HFFc6 (cell line): ENCODE measurements at places on chromosomes 6 and 20. TPM values are rescaled to one million over a fixed set of nuclear protein-coding genes. Genes with fewer than 3 reads are reported as not detected.

Gene LST1
- not detected in 3 replicates for total RNA-seq

DNA sequence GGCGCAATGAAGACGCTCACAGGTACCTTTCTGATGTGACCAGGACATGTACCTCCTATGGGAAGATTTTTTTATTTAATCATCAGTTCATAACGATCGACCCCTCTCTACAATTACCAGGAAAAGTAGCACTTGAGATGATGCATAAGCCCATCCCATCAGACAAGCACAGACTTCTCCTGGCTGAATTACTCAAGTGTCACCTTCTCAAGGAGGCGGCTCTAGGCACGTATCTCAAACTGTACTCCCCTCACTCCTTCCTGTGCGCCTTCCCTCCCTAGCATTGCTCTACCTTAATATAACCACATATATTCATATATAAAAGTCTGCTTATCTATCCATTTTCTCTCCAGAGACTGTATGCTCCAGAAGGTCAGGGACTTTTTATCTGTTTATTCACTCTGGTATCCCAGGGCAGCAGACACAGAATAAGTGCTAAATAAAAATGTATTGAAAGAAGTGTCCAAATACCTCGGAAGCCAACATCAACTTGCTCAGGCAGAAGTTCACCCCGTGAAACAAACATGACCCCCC is 71.5 kb downstream of the CNKSR3 start:
- no peak for DNase-seq

GRCh38 chr20:2729251-2729713 is 36.7 kb downstream of the EBF4 start:
- DNase-seq = no peak

DNA sequence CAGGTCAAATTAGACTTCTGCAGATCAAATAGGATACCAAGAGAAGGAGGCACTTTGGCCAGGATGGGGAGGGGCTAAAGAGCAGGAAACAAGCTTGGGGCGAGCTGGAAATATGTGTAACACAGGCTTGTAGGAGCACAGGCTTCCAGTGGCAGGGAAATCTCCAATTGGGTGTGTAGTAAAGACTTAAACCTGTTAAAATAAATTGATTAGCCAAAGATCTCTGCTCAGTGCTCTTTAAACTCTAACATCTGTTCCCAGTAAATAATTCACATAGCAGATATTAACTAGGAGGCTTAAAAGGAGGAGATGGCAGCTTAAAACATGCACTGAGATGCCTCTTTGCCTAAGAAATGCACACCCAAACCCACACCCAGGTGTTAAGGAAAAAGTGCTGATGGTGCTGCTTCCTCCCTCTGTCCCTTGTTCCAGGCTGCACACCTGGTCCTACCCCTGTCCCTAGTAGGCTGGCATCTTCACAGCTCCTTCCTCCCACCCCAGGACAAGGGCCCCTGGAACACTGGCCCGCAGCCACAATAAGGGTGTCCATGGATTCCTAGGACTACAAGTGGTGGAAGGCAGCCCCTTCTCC is 93.5 kb upstream of the MLN start:
- no peak for DNase-seq

- DNase-seq = no peak
Observed at GRCh38 chr6:56689114-56689513, 46.4 kb upstream of the DST start.

Gene FABP7
- not detected in 2 replicates for total RNA-seq

DNA sequence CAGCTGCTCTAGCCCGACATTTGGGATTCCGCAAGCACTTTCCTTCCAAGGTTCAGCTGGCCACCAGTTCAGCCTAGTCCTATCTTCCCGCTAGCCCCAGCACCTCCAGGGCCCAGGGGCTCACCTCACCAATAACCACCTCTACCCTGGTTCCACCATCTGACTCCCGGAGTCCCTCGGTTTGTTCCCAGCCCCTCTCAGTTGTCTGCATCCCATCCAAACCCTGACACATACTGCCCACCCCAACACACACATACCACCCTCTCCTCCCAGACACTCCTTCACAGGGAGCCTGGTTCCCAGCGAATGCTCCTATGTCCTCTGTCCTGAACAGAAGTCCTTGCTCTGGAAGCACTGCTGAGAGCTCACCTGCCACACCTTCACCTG is 418 bp downstream of the TNXB start:
- no peak for DNase-seq

Gene TAGAP
- total RNA-seq = not detected in 2 replicates

DNA sequence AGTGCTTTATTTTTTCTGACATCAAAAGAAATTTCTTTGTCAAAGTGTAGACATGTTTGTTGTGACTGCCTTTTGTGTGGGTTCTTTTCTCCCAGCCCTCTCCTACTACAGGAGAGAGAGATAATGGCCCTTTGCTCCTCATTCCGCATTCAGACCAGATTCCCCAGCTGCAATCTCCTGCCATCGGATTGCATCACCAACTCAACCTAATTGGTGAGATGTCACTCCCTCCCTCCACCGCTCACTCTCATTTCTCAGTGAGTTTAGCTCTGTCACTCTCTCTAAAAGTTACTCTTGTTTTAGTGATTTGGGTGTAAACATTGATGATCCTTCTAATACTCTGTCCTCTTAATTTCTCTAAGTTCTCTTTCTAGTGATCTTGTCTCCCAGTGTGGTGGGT is 22.7 kb downstream of the UTRN start:
- no peak for DNase-seq

- DNase-seq = no peak
Observed at GRCh38 chr20:52817511-52817910, 154.6 kb upstream of the TSHZ2 start.

Gene HINT3
- total RNA-seq = 12.7 to 13.9 TPM (median 12.8 TPM) in 3 replicates

GRCh38 chr20:41424011-41424410 is 57.4 kb upstream of the EMILIN3 start:
- DNase-seq = no peak

DNA sequence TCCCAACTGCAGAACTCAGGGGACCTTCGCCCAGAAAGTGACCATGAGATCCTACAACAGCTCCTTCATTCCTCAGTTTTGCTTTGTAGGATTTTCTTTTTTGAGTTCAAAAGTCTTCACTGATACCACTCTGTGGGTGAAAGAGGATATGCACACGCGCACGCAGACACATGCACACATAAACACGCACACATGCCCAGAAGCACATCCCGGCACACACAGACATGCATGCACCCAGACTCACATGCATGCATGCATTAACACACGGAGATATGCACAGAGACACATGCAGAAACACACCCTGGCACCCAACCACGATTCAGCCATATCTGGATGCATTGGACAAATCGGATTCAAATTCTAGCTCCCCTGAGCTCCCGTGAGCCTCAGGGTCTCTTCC is 36.4 kb downstream of the ANKRD60 start:
- DNase-seq = no peak

Gene MUC21
- not detected in 3 replicates for total RNA-seq

DNA sequence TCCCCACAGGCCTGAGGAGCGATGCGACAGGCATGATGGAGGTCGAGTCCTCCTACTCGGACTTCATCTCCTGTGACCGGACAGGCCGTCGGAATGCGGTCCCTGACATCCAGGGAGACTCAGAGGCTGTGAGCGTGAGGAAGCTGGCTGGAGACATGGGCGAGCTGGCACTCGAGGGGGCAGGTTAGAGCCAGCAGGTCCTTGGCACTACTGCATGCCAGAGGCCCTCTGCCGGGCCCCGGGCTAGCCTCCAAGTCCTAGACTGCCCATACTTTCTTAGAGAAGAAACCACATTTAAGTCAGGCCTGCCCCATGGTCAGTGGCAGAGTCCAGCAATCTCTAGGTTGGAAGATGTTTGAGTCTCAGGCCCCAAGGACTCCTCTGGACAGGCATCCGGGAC is 32.1 kb downstream of the PKIG start:
- no peak for DNase-seq

DNA sequence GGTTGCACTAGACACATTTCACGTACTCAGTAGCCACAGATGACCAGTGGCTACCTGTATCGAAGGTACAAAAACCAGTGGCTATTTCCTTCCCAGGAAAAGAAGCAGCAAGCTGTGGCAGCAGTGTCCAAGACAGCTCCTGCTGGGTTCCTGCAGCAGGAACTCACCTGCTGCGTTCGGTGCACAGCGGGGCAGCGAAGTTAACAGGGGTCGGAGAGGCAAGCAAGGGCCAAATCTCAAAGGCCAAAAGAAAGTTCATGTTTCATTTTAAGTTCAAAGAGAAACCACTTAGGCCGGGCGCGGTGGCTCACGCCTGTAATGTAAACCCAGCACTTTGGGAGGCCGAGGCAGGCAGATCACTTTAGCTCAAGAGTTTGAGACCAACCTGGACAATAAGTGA is 26.9 kb downstream of the ASIP start:
- DNase-seq = no peak

Gene SLC32A1
- not detected in 3 replicates for total RNA-seq

DNA sequence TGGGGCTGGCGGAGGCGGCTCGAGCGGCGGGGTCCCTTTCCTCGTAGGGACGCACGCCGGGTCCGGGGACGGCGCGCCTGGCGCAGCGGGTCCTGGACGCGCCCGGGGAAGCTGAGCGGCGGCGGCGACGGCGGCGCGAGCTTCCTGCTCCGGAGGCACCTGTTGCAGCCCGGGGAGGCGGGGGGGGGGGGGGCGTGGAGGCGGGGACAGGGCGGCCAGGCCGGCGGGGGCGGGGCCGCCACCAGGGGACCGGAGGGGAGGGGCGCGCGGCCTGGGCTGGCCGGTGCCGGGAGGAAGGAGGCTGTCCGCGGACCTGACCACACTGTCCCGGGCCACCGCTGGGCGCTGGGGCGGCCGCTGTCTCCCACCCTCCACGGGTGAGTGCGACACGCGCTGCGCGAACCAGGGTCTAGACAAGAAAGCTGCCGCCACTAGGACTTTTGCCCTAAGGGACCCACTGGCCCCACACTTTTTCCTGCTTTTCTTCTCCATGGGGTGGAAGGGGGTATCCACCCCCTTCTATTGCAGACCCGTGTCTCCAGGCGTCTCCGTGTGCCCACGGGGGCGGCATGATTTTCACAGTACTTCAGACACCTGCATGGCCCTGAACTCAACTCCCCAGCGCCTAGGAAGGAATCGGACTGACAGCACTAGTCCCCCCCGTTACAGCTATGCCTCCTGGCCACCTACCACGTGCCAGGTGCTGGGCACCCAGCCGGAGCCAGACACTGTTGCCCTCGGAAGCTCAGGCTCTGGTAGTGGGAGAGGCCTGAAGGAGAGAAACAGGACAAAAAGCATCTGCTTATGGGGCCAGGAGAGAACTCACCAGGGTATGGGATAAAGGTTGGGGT is at the start of gene NFATC2:
Gene NFATC2, minus strand, starts transcription at position 149 of the 851 bp plus-strand sequence. CDS start 220 bp downstream, outside the sequence.
- no peak for DNase-seq

Gene ANKRD66
- not detected in 2 replicates for total RNA-seq

DNA sequence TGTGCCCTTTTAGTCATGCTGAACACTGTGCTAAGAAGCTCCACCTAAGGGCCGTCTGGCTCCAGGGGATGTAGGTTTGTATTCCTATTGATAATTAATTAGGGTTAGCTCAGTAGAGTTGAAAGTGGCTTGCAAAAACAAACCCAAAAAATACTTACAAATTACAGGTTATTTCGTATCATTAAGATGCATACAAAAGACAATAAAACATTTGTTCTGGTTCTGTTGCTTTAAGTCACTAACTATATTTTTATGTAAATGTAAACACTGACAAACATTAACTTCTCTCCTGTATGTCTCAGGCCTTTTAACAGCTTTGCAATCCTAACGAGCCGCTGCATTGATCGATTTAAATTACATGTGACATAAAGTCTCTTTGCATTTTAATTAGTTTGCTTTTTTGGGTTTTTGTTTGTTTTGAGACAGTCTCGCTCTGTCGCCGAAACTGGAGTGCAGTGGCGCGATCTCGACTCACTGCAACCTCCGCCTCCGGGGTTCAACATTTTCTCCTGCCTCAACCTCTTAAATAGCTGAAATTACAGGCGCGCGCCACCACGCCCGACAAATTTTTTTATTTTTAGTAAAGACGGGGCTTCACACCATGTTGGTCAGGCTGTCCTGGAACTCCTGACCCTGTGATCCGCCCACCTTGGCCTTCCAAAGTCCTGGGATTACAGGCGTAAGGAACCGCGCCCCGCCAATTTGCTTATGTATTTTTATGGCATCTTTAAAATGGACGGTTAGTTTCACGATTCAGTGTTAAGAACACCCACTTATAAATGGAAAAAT is 110.9 kb downstream of the HFE start:
- DNase-seq = peak; percentile 18

- no peak for DNase-seq
Observed at GRCh38 chr6:13965582-13966127, 40.9 kb downstream of the RNF182 start.

Gene SLC44A4
- total RNA-seq = not detected in 3 replicates

- DNase-seq = no peak
Observed at GRCh38 chr6:128167552-128167951, 266.7 kb upstream of the THEMIS start.

Gene ADGB
- not detected in 3 replicates for total RNA-seq

Gene GFOD1
- total RNA-seq = 2.7 to 4.7 TPM (median 4.0 TPM) in 3 replicates

Gene C6orf163
- total RNA-seq = 0.39 and 0.43 TPM in 2 replicates

GRCh38 chr20:54214566-54214965 is 6.7 kb downstream of the PFDN4 start:
- no peak for DNase-seq

DNA sequence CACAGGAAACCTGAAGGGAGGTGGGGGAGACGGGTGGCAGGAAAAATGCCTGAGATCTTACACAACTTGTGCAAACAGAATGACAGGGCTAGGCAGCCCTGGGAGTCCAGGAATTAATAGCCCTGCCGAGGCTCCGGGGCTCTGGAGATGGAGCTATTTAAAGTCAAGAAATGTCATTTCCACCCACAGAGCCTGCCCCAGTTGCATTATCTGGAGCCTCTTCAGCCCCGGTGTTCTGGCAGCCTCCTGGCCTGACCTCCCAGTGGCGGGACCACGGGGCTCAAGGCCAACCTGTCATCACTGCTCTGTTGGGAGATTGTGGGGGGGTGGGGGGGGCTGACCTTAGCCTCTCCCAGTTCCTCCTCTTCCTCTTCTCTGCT is 28.5 kb upstream of the SCUBE3 start:
- DNase-seq = peak; percentile 50

- DNase-seq = no peak
Observed at GRCh38 chr20:40223810-40224209, 465.2 kb downstream of the MAFB start.

GRCh38 chr20:62738025-62738881 is 29.6 kb downstream of the NTSR1 start:
- no peak for DNase-seq

- DNase-seq = no peak
Observed at GRCh38 chr6:111776236-111777221, 96.7 kb downstream of the FYN start.

- no peak for DNase-seq
Observed at GRCh38 chr6:168711049-168711640, 270.2 kb downstream of the SMOC2 start.

DNA sequence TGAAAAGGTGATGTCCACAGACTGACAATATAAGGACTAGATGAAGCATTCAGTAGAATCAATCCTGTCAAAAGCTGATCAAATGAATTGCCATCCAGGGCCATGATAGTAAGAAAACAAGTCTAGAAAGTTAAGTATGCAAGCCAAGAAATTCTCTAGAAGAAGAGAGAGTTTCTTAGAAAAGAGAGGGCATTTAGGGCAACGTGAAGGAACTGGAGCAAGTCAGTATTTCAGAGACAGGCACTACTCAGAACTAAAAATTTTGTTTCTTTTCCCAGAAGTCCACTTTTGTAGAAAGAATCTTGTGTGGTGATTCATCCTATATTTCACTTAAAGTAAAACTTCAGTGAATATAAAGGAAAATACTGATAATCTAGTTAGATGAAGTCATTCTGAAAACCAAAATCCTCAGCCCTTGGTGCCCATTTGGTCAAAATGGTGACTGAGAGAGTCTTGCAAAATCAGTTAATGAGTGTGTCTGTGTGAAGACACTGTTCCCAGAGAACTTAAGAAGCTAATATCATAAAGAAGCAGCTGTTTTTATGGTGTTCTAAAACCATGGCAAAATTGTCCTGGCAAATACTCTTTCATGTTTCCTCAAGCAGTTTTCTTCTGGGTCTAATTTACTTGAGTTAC is 82.2 kb downstream of the COL19A1 start:
- no peak for DNase-seq
